ENCODE measurements at places on chromosomes 7 and 10. TPM values are rescaled to one million over a fixed set of nuclear protein-coding genes. Genes with fewer than 3 reads are reported as not detected.

PRKCQ gene
- total RNA-seq: 32.9 TPM

DYDC1 gene
- not detected for total RNA-seq

GDI2 gene
- total RNA-seq: 290 TPM

BLNK gene
- total RNA-seq: not detected

AKR1B15 gene
- not detected for total RNA-seq

- DNase-seq: no peak
These were observed 51.5 kb upstream of the OPALIN start for GRCh38 chr10:96410296-96410695.

VENTX gene
- total RNA-seq: not detected

ADARB2 gene
- total RNA-seq: not detected

VWA2 gene
- total RNA-seq: not detected

- no peak for DNase-seq
These were observed 32.8 kb downstream of the KIAA1549 start for GRCh38 chr7:138948403-138948802.

DNA sequence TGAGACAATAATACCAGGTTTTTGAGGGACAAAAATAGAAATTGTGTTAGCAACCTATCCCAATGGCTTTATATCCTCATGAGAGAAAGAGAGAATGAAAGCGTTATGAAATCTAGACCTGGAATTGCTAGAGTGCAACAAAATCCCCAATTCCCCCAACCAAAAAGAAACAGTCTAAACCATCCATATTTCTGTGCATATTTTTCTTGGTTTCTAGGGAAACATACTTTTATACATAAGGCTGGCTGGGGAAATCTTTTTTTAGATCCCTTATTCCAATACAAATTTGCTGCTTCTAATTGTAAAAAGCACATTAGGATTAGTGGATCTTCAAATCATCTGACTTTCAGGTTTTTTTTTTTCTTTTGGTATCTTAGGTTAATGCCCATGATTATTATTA is 277.0 kb upstream of the SEMA3A start:
- DNase-seq: no peak

PNLIPRP2 gene
- total RNA-seq: not detected

SPAM1 gene
- not detected for total RNA-seq

DNA sequence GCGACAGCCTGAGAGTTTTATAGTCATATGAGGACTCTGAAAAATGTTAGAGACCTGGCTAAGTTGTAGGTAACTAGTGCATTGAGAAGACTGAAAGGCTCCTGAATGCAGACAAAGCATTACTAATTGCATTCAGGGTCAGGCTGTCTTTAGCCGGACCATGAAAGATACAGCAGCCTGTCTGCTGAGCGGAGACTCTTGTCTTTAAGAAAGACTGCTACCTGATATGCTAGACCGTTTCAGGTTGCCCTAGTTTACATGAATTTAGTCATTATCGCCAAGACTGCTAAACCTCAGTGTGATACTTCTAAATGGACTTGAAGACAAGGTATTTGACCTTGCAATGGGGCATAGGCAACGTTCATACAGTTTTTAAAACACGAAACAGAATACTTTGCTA is 81.2 kb downstream of the BMPR1A start:
- no peak for DNase-seq

DNA sequence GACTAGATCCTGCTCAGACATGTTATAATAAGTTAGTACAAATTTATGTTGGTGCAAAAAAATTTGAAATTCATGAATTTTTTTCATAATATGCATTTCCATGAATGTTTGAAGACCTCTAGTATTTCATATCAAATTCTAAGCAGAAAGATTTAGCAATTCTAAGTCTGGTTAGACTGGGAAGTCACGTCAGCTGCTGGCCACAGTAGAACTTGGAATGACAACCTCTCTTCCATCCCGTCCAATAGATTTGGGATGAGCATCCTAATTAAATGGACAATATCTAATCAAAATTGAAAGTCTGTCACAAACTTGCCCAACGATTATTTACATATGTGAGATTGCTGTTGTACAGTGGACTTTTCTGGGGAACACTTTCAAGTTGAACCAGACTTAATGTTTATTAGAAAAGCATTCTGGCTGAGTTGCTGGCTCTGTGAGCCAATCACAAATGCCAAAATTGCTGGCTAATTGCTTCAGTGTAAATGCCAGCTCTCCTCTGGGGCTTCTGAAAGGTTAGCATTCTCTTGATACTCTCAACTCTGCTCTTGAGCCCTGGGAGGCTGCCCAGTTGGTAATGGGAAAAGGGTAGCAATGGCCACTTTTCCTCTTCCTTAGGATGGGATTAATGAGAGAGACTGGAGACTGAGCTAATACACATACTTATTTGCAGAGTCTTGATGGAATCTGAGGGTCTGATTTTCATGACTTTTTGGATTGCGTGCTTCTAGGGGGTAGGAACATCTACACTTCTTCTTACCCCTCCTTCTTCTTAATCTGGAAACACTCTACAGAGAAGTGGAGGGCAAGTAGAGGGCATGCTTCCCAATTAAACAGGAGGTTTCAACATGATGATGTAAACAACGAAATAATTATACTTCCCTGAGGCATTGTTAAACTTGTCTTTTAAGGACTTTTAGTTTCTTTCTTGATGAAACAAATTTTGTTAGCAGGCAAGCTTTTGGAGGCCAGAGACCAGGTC is 253.5 kb downstream of the BAMBI start:
- DNase-seq: no peak

DNA sequence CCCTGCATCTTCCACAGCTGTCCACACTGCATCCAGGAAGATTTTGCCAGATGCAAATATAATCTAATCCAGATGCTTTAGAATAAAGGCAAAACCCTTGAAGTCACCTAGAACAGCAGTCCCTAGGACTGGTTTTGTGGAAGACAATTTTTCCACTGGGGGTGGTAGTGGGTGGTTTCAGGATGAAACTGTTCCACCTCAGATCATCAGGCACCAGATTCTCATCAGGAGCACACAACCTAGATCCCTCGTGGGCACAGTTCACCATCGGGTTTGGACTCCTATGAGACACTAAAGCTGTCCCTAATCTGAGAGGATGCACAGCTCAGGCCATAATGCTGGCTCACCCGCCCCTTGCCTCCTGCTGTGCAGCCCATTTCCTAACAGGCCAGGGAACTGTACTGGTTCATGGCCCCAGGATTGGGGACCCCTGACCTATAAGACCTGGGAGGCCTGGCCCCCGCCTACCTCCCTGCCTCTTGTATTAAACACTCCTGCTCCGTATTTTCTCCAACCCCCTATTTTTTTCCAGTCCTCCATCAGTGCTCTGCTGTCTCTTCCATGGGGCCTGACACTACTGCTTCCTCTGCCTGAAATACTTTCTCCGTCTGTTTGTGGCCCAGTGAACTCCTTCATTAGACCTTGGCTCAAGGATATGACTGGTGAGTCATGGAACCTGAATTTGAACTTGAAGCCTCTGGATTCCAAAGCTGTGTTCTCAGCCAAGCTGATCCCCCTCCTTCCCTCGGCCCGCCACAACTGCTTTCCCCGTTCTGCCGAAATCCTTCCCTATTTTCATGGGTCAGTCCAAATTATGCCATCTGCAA is 79.9 kb upstream of the RHEB start:
- peak; percentile 23 for DNase-seq

DNA sequence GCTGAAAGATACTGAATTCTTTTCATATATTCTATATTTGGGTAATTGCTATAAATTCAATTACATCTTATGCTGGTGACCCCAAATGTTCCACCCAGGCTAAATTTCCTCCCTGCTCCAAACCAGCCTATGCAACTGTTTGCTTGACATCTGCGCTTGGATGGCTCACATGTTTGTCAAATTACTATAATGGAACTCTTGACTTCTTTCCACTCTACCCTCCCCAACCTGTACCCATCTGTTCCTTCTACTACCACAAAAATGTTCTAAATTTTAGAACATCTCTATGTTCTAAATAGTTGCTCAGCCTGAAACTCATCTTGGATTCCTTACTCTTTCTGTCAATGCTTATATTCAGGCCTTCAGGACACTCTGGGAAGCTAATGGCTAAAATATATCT is 249.9 kb upstream of the SMIM30 start:
- DNase-seq: no peak

IL6 gene
- total RNA-seq: 4.5 TPM

- peak; percentile 61 for DNase-seq
These were observed 6.7 kb upstream of the SMNDC1 start for GRCh38 chr10:110311357-110311949.

- DNase-seq: no peak
These were observed 46.9 kb downstream of the VWA2 start for GRCh38 chr10:114285961-114286441.

CREB5 gene
- total RNA-seq: 0.50 TPM

GIMAP4 gene
- 135 TPM for total RNA-seq

DNA sequence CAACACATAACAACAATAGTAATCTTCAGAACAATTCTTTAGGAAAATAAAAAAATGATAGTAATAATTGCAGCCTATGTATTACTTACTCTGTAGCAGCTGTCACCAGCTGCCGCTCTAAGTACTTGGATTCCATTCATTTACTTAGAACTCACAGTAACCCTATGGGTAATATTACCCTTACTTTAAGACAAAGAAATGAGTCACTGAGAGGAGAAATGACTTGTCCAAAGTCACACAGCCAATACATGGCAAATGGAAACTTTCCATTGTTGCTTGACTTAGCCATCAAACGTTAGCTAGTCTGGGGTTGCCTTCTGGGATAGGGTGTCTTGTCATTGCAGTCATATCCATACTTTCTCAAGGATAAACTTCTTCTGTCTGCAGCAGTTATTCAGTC is 3.6 kb downstream of the CCNY start:
- peak; percentile 38 for DNase-seq

- DNase-seq: no peak
These were observed 122.9 kb downstream of the LSMEM1 start for GRCh38 chr7:112603673-112604072.

GRCh38 chr7:120055300-120055699 is 217.7 kb upstream of the KCND2 start:
- no peak for DNase-seq

DNA sequence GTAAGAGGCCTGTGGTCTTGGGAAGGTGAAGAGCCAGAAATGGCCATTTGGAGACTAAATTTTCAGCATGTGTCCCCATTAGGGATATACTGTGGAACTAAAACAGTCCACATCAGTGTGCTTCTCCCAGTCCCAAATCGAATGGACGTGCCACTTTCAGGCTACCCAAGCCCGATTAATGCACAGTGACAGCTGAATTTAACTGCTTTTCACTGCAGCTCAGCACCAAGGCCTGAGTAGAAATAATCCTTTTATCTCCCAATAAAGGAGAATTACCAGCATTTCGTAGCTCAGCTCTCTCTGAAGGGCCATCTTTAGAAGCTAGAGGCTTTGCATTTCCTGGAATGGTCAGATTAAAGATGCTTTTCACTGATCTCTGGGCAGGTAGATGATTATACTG is 183.3 kb downstream of the NPSR1 start:
- no peak for DNase-seq

GBF1 gene
- 33.1 TPM for total RNA-seq

DNA sequence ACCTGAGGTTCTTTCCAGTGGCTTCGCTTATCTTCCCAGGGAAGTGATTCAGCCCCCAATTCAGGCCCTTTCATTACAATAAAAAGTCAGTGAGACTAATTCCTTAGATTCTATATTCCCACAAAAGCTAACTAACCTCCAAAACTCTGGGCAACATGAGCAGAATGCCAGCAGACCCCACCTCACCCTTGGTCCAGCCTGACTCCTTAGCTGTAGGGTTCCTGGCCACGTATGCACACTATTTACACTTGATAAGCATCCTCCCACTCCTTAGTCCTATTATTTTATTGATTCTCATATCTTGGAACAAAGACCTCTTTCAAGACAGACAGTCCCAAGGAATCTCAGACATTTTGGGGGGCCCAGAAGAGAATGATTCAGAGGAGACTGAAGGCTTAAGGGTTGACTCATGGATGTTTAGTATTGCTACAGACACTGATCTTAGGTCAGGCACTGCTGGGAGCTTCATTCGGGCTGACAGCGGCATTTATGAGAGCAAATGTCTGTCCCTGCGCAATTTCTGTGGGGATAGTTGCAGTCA is 162.6 kb upstream of the GDF10 start:
- no peak for DNase-seq

GRCh38 chr10:63866747-63867140 is 345.5 kb downstream of the REEP3 start:
- DNase-seq: no peak

DNA sequence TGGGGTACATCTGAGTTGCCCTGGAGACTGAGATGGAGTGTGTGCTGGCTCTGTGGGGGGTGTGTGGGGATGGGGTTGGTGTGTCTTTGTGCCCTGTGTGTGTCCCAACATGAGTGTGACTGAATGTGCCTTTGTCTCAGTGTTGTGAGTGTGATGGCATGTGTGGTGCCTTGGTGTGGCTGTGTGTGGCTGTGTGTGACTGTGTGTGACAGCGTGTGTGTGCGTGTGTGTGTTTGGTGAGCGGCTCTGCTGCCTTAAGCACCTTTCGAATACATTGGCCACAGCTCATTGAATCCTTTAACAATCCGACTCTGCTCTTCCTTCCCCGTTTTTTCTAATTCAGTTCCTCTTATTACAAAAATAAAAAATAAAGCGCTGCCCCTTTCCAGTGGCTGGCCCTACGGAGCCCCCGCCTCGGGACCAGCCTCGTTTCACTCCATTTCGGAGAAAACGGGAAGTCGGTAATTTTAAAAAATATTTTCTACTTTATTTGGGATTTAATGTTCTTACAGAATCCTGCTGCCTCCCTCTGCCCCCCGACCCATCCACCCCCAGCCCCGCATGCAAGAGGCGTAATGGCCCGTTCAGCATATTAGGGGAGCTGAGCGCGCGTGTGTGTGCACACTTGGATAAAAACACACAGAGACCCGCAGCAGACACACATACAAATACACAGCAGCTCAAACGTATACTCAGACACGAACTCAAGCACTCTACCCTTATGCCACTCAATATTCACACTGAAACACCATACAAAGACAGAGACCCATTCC is 35.5 kb downstream of the HIF1AN start:
- no peak for DNase-seq

BRI3 gene
- 47.6 TPM for total RNA-seq

ANKRD1 gene
- total RNA-seq: not detected

DNA sequence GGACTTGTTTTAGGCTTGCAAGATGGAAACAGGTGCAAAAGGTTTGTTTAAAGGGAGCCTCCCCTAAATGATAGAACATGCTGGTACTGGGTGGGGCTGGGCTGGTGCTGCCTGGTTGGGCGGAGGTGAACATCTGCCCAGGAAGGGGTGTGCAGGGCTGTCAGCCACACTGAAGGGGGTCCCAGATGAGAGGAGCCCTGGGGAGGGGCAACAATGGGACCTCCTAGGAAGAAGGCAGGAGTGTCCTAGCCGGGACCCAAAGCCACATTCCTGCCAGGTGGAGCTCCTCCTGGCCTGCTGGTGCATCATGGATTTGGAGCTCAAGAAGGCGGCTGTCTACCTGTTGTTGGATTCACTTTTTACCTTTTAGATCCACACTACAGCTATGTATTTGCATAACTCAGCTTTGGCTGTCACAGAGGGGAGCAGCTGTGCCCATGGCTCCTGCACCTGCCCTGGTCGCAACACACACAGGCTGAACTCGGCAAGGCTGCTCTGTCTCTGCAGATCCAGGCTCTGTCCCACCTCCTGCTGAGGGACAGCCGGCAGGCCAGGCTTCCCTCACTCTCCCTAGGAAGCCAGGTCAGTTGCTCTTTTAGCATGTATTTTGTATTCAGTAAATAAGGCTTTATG is 59.9 kb downstream of the ADARB2 start:
- DNase-seq: no peak

- no peak for DNase-seq
These were observed 39.6 kb upstream of the SP8 start for GRCh38 chr7:20826243-20826642.

Measured in activated CD4-positive, alpha-beta T cell treated with anti-CD3 and anti-CD28 coated beads for 36 hours (primary cell).